ENCODE measurements at places on chromosomes 12 and 14.

DNA sequence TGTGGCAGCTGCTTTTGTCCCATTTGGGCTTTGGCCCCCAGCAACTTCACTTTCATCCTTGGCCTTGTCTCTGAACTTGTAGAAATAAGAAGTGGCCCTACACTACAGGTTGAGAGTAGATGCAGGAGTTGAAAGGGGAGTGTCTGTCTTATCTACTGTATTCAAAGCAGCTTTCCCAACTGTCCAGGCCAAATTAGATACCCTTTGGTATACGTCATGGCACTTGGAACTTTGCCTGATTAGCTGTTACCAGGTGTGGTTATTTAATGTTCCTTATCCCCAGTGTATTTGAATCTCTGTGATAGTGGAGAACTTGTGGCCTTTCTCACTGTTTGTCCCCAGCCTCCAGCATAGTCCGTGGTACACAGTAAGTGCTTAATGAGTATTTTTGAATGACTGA lies 33.5 kb downstream of the SUDS3 start:
- no peak for DNase-seq

DNA sequence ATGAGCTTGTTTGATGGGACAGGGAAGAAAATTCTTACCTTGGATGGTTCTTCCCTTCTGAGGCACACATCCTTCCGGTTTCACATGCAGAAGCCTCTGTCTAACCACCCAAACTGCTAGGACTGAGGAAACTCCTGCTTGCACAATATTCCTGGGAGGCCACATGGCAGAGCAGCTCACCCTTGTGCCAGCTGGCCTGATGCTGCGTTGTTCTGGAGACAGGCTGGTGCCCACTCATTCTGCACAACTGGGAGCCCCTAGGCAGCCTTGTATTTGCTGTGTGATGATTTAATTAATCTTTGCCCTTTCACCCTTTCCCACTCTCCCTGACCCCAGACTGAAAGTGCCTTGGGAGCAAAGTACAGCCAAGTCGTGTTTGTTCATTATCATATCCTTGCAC lies 130.8 kb downstream of the RTN1 start:
- no peak for DNase-seq

DNA sequence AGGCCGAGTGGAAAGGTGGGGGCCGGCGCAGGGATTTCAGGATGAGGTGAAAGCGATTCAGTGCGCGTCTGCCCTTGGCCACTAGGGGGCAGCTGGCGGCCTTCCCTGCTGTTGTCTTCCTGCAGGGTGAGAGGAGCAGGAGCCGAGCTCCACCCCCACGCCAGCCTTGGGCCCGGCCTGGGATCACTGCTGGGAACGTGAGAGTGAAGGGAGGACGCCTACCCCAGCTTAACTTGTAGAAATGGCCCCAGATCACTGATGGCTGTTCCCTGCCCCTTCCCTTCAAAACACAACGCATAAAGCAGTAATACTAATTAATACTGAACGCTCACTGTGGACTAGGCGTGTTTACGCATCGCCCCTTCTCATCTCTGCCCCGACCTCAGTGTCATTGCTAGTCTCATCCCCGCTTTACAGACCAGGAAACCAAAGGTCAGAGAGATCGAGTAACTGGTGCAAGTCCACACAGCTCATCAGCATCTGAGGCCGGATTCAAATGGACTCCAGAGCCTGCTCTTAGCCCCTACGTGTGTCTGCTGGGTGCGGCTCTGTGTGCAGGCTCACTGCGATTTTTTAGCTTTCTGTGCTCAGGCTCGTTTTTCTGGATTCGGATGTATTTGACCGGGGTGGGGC lies 24.3 kb downstream of the MVK start:
- peak; percentile 24 for DNase-seq

DNA sequence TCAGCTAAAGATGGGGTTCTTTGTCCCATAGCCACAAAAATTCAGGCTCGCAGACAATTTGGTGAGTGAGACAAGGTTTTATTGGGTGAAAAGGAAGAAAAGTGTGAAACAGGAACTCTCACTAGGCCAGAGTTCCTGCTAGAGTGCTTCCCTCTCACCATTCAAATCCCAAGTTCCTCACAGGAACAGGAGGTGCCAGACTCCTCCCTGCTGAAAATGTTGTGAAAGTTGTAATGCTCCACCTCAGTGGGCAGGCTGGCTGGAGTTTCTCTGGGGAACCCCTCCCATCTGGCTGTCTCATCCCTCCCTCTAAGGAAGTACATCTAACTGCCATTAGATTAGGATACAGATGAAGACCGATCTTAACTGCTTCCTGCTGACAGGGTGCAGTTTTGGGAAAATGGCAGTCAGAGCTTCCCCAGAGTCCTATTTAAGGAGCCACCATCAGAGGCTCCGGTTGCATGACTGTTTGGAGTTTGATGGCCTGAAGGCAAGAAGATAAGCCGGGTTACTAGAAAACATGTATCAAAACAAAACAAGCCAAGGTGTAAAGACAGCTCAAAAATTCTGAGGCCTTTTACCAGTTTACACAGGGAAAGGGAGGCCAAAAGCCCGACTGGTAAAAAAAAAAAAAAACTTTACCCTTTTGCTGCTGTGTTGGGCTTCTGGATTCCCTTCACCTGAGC lies 127.6 kb downstream of the FSCB start:
- DNase-seq = no peak

DNA sequence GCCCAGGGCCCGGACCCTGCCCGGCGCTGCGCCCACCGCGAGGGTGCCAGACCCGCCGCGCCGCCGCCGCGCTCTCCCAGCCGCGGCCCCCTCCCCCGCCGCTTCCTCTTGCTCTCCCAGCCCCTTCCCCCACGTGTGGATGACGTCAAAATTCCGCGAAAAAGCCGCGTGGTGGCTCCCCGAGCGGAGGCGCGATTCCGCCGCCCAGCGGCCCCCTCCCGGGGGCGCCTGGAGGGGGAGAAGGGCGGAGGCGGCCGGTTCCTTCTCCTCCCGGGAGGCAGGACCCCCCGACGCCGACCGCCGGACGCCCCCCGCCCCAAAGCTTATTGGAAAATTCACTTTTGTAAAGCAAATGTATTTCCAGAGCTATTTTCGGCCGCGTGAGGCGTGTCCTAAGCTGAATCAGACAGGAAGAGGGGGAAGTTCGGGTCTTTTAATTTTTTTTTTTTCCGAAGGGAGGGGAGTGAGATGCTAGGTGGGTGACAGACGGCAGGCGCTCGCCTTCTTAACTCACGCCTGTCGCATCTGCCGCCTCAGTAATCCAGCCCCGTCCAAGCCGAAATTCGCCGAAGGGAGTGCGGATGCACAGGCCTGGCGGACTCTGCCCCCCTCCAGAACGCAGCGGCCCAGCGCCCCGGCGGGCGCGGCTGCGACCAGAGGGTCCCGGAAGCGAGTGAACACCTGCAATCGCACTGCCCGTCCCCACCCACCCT lies 4.1 kb upstream of the CCND2 start:
- DNase-seq = peak; percentile 91

- no peak for DNase-seq
Observed at GRCh38 chr12:6352193-6353173, 10.6 kb upstream of the TNFRSF1A start.

- no peak for DNase-seq
Observed at GRCh38 chr12:132834181-132834711, 5.6 kb upstream of the GOLGA3 start.

- DNase-seq = no peak
Observed at GRCh38 chr12:127149226-127149964, 1117.6 kb upstream of the TMEM132C start.

- no peak for DNase-seq
Observed at GRCh38 chr12:113680868-113681267, 209.2 kb upstream of the LHX5 start.

- DNase-seq = no peak
Observed at GRCh38 chr14:64918216-64918615, 4.0 kb downstream of the CHURC1 start.

- peak; percentile 16 for DNase-seq
Observed at GRCh38 chr14:100237735-100238418, 1.1 kb upstream of the YY1 start.

DNA sequence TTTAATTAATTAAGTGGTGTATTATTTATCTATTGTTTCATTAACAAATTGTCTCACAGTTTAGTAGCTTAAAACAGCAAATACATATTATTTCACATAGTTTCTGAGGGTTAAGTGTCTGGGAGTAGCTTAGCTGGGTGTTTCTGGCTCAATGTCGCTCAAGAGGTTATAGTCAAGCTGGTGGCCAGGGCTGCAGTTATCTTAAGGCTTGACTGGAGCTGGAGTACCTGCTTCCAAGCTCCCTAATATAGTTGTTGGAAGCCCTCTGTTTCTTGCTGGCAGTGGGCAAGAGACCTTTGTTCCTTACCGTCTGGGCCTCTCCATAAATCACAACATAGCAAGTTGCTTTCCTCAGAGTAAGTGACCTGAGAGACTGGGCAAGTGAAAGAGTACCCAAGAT lies 66.6 kb downstream of the RAD51B start:
- DNase-seq = no peak

- DNase-seq = no peak
Observed at GRCh38 chr12:128853600-128854197, 421 bp downstream of the GLT1D1 start.

- no peak for DNase-seq
Observed at GRCh38 chr12:120361506-120362208, 7.3 kb downstream of the MSI1 start.

DNA sequence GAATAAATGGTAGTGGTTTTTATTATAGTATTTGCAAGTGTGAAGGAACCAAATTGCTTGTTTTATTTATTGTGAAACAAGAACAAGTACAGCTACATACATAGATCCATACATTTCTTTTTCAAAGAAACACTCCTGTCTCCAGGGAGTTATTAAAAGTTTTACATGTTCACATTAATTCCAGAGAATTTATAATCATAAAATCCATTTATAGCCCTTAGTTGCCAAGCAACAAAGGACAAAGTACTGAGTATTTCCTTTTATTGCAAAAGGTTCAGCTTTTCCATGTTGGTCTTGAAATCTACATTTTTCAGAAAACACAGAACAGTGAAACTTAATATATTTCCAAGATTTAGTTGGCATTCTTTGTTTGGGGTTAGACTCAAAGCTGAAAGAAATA lies 9.5 kb downstream of the MYRFL start:
- no peak for DNase-seq

GRCh38 chr14:93520053-93520607 lies 89.4 kb downstream of the UNC79 start:
- no peak for DNase-seq

GRCh38 chr12:21945002-21945401 lies 3.8 kb upstream of the ABCC9 start:
- DNase-seq = no peak

DNA sequence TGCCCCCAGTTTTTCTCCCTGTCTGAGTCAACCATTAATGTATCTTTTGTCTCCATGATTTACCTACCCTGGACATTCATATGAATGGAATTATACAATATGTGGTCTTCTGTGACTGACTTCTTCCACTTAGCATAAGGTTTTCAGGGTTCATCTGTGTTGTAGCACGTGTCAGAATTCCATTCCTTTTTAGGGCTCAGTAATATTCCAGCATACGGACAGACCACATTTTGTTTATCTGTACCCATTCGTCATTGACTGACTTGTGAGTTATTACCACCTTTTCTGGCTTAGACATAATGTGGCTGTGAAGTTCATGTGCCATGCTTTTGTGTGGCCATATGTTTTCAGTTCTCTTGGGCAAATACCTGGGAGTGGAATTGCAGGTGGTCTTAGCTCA lies 37.9 kb downstream of the TSPAN9 start:
- DNase-seq = no peak

- no peak for DNase-seq
Observed at GRCh38 chr12:31386364-31386777, 60.4 kb upstream of the SINHCAF start.

- DNase-seq = no peak
Observed at GRCh38 chr14:38839694-38840365, 263.2 kb downstream of the SEC23A start.

- no peak for DNase-seq
Observed at GRCh38 chr14:57559576-57559975, 65.9 kb upstream of the CCDC198 start.

- DNase-seq = no peak
Observed at GRCh38 chr12:56931474-56931978, 2.7 kb downstream of the SDR9C7 start.

GRCh38 chr12:9732921-9733461 lies at the start of gene CLECL1:
Gene CLECL1 (minus strand): TSS chr12:9733097.
- no peak for DNase-seq

DNA sequence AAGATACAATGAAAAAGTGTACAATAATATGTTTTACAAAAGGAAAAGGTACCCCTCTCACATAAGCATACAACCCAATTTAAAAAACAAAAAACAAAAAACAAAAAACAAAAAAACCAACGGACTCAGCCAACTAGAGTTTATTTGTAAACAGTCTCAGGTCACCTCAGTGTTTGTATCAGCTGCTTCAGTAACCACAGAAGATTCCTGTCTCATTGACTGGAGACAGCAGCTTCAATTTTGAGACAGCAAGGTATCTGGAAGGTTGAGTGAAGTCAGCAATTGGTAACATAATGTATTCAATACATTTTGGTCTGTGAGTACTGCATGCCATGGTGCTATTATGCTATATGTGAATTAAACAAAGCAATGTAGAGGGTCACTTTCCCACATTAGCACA lies 201.7 kb downstream of the AKAP6 start:
- DNase-seq = no peak

DNA sequence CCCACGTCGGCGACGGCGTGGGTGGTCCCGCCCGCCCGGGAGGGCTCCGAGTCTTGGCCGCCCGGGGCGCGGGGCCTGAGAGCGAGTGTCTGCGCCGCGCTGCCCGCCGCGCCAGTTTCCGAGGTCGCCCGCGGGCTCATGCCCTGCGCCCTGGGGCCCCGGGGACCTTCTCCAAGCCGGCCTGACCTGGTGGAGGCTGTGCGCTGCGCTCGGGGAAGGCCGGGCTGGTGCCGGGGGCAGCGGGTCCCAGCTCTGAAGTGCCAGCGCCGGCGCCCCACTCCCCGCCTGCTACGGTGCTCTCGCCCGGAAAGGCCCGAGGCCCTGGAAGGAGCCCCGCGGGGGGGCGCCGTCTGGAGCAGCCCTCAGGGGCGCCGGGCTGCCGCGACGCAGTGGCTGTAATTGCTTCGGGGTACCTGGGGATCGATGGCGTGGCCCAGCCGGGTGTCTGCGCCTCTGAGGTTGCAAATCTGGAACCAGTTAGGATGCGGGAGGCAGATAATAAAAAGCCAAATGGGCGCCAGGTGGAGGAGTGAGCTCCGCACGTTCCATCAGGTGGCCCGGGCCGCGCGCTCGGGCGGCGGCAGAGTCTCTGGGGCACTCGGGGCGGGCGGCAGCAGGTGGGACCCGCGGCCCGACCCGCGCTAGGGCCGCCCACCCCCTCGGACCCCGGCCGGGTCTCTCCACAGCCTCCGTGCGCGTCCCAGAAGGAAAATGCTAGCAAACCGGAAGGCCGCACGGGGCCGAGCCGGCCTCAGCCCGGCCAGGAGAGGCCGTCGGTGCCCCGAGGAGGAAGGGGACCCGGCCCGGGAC lies 102.3 kb upstream of the DIO3 start:
- no peak for DNase-seq

DNA sequence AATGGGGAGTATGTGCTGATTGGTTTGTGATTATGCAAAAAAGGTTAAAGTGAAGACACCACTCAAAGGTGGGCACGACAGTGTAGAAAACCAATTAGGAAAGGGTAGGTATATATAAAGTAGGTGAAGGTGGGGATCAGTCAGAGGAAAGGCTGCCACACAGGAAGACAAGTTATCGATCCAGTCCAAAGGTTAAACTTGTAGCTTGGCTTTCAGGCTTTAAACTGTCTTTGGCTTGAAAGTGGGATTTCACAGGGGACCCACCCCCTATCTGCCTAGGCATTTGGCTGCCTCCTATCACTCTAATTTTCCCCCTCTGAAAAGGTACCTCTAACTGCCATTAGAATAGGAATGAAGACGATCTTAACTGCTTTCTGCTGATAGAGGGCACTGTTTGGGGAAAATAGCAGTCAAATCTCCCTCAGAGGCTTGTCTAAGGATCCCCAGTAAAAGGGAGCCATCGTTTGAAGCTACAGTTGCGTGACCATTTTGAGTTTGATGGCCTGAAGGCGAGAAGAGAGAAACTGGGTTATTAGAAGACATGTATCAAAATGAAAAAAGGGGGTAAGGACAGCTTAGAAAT lies 250.2 kb downstream of the GPHN start:
- no peak for DNase-seq
